GM13976 (cell line): ENCODE measurements at places on chromosomes 7 and 10.

- DNase-seq, result no peak
Measured at GRCh38 chr10:116744163-116744753, 1.9 kb upstream of the HSPA12A start.

GRCh38 chr7:195830-196128, 3.4 kb downstream of the FAM20C start:
- no peak for DNase-seq

GRCh38 chr7:39306016-39306570, 260.1 kb upstream of the YAE1 start:
- no peak for DNase-seq

- no peak for DNase-seq
Measured at GRCh38 chr10:94490789-94491039, 54.9 kb upstream of the HELLS start.

DNA sequence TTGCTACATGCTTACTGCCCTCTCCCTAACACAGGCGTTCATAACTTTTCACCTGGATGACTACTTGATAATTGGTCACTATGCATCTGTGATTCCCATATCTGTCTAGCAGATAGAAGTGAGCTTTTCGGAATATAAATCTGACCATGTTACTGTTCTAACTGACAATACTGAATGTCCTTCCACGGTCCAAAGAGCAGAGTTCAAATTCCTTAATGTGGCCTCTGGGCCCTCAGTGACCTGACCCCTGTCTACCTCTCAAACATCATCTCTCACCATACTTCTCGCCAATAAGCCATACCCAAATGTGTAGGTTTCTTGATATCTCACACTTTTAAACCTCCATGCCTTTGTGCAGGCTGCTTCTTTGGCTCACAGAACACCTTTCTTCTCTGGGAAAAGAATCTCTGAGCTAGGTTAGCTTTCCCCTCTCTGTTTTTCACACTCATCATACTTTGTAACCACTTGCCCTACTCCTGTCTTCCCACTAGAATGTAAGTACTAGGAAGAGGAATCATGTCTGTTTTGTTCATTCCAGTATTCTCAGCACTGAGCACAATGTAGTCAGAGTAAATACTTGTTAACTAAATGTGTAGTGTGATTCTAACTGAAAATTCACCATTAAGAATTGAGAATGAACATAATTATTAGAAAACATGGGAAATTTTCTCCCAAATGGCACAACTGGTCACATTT, 39.2 kb upstream of the LRRC17 start:
- DNase-seq, result no peak

GRCh38 chr10:79127151-79127961, 58.6 kb downstream of the ZMIZ1 start:
- DNase-seq, result no peak

- no peak for DNase-seq
Measured at GRCh38 chr7:46630031-46630430, 709.0 kb upstream of the IGFBP3 start.

DNA sequence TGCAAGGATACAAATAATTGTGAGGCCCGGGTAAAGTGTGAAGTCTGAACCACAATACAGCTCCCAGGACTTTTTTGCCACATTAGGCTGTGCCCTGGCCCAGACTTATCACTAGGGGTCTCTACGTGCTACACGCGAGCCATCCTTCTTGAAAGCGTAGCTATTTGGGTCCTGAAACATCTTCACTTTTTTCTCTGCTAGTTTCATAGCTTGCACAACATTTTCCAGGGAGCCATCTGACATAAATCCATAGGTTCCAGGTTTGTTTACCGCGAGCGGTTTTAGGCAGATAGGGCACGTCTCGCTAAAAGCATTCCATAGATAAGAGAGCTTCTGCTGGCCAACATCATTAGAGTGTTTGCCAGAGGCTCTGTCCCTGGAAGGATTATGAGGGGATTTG, 226.5 kb downstream of the RPS24 start:
- DNase-seq, result no peak

- DNase-seq, result peak; percentile 89
Measured at GRCh38 chr7:102279537-102280400, 6.9 kb upstream of the SH2B2 start.

- no peak for DNase-seq
Measured at GRCh38 chr7:19619122-19619521, 89.7 kb downstream of the POLR1F start.

- DNase-seq, result peak; percentile 75
Measured at GRCh38 chr7:151754142-151754590, 122.7 kb downstream of the PRKAG2 start.

- DNase-seq, result no peak
Measured at GRCh38 chr7:151711906-151712809, 164.8 kb downstream of the PRKAG2 start.

- peak; percentile 35 for DNase-seq
Measured at GRCh38 chr7:28684650-28685241, 272.4 kb downstream of the CREB5 start.

DNA sequence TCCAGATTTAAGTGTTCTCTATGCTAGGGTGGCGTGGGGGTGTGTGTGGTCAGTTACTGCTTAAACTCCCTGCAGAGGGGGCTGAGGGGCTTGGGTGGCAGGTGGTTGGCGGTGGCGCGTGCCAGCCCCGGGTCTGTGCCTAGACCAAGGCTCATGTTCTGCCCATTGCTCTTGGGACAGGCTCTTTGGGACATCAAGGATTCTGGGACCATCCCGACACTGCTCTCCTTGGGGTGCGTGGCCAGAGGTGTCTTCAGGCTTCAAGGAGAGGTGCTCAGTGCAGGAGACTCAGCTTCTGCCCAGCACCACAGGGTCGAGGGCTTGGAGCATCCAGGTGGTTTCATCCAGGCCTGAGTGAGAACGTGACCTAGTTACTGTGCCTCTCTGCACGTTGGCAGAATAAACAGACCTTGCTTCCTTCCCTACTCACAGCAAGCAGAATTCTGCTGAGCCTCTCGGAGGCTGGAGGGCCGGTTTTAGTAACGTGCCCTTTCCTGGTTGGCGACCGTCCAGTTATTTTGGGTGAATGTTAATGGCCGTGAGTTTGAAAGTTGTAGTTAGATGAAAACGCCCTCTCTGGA, 39.9 kb downstream of the CAMK1D start:
- DNase-seq, result no peak

DNA sequence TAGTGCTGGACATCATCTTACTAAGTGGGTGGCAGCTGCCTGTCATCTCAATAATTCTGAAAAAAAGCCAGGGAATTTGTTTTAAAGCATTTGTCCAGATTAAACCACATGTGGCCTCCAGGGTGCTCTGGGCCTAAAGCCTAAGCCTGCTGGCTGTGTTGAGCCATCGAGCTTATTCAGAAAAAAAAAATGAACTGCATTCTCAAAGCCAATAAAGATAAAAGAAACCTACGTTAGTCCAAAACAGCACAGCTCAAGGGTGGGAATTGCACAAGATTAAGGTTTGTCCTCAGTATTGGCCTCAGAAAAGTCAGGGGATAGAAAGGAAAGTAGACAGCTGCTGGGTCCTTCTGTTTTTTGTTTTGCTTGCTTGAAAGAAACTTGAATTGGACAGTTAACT, 22.6 kb upstream of the PRTFDC1 start:
- no peak for DNase-seq

DNA sequence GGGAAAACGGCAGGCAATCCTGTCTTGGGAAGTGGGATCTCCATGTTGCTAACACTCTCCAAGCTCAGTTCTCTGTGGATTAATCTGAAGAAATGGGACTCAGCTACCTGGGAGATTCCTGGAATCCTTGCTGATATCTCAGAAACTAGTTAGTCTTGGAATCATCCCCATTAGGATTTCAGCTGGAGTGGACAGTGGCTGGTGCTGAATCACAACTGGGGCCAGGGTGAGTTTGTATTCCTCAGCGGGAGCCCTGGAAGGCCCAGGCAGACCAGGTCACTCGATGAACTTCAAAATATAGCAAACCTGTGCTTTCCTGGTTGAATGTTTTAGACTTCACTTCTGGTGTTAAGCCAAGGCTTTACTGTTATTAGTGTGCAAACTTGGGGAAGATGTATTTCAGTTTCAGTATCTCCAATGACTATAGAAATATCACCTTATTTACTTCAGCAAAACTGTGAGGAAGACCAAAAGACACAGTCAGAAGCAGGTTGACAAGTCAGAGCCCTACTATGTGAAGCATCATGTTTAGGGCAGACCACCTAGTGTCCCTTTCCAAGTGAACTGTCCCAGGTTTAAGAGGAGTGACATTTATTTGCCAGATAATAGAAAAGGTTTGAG, 126.1 kb downstream of the AOAH start:
- DNase-seq, result no peak

DNA sequence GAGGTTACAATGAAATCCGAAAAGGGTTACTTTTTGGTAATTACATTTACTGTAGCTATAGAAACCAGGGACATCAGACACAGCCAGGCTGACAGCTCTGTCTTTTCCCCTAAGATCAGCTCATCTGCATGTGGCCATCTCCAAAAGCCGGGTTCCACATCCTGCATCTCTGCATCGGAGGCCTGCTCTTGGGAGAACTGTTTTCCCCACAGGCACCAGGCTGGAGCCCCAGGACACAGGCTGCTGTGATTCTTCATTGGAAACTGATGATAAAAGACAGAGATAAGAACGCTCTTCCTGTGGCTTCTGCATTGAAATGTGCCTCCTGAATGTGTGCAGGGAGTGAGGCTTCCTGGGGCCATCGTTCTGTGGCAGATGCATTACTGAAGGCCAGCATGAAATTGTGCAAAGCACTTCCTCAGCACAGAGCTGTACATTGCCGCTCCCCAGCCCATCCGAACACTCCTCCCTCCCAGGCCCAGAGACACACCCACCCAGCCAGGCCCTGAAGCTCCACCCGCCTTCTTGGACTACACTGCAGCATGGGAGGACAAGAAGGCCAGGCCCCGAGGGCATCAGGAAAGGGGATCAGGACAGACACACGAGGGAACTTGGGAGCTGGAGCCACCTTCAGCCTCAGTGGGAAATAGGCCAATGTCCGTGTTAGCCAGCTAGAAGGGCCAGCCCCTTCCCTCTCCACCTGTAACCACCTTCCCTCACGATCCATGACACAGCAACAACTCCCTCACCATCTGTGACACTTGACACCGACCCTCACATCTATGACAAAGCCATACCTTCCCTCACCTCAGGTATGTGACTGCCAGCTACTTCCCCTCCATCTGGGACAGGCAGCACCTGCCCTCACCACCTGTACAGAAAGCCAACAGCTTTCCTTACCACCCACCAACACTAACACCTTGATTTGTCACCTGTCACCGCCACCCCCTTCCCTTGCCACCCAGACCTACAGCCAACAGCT, 113.2 kb downstream of the GRID1 start:
- DNase-seq, result no peak

- DNase-seq, result no peak
Measured at GRCh38 chr7:156496363-156496769, 144.2 kb upstream of the RNF32 start.

- no peak for DNase-seq
Measured at GRCh38 chr10:68221196-68221595, 10.7 kb downstream of the ATOH7 start.

DNA sequence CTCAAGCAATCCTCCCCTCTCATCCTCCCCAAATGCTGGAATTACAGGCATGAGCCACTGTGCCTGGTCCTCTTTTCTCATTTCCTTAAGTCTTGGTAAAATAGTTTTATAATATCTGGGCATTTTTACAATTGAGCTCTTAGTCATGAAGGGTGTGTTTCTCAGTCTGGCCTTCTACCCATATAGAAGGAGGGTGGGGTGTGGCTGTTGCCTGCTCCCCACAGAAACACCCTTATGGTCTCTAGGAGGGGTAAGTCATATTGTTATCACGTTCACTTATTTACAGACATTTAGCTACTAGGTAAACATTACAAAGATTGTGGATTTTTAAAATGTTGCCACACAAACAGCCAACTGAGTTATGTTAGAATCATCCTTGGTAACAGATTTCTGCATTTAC, 6.7 kb upstream of the OTUD1 start:
- DNase-seq, result no peak

DNA sequence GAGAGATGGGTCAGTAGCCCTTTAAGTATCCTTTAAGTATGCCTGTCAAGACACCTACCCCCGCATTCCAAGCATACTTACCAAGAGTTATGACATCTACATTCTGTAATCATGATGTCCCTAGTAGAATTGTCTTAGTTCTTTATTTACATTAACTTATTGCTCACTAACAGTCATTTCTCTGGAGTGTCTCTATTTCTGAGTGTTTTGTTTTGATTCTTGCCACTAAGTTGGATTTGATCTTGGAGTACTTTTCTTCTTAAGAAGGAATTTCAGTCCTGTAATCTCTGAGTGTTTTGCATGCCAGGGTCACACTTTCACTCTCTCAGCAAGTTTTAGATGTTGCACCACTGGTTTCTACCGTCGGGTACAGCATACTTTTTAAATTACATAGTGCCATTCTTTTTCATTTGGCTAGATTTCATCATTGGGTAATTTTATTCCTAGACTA, 1053.9 kb downstream of the KCNMA1 start:
- DNase-seq, result no peak

DNA sequence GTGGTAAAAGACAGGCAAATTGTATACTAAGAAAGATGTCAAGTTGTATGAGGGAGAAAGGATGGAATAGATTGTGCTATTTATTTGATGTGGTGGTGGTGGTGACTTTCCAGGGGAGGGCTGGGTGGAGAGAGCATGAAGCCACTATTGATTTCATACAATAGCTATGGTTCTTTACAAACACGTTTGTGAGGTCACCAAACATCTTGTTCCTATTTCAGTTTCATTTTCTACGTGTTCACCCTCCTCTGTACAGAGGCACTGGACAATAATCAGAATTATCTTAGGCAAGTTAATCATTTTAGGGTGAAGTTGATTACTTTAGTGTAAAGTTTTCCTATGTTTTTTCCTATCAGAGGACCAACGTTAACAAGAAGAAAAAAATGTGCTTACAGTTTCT, 10.3 kb upstream of the CNTNAP2 start:
- no peak for DNase-seq

- peak; percentile 12 for DNase-seq
Measured at GRCh38 chr10:59240582-59241183, 64.2 kb downstream of the PHYHIPL start.

- no peak for DNase-seq
Measured at GRCh38 chr10:98260752-98261151, 7.2 kb downstream of the LOXL4 start.

- DNase-seq, result no peak
Measured at GRCh38 chr7:130970696-130971095, 236.7 kb upstream of the KLF14 start.

DNA sequence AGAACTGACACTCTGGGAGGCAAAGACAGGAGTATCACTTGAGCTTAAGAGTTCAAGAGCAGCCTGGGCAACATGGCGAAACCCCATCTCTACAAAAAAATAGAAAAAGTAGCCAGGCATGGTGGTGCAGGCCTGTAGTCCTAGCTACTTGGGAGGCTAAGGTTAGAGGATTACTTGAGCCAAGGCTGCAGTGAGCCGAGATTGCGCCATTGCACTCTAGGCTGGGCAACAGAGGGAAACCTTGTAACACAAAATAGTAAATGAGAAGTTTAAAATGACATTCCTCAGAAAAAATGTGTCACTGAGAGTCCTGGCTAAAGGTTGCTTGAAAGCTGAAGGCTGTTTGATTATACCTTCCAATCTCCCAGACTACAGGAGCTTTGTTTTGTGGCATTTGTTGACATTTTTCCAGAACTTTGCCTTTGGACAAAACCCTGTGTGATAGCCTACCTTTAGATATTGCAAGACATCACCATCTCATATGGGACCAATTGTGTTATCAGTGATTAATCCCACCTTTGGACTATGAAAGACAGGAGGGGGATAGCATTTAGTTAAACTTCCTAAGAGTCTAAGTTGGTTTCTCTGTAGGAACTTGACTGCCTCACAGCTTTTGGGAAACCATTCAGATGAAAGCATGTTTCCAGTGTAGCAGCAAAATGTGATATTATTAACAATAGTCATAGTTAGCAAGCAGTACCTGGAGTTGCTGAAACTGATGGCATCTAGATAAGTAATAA, 5.3 kb downstream of the TNKS2 start:
- no peak for DNase-seq

GRCh38 chr10:8677642-8678041, 623.2 kb downstream of the GATA3 start:
- DNase-seq, result no peak
